ENCODE measurements at places on chromosomes 6 and 20.
A peak's percentile ranks its signal among the peaks of the same experiment; 100 is the strongest.

- DNase-seq = no peak
Measured at GRCh38 chr6:273551-274058, 18.7 kb upstream of the DUSP22 start.

DNA sequence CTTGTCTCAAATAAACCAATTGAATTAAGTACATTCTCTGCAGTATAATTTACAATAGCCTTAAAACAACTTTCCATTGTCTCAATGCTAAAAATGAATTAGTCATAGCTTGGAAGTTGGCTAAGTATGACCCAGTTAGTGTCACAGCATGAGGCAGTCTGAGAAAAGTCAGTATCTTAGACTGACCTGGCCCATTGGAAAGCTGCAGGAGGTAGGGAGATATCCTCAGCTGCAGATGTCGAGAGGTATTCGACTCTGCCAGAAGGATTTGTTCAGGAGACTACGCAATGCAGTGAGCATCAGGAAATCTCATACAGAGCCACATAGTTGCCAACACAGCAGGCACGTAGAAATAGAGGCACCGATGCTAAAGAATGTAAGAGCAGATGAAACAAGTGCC, 350.9 kb upstream of the NRSN1 start:
- DNase-seq = no peak

GRCh38 chr6:166459272-166459671, 76.5 kb upstream of the MPC1 start:
- no peak for DNase-seq

DNA sequence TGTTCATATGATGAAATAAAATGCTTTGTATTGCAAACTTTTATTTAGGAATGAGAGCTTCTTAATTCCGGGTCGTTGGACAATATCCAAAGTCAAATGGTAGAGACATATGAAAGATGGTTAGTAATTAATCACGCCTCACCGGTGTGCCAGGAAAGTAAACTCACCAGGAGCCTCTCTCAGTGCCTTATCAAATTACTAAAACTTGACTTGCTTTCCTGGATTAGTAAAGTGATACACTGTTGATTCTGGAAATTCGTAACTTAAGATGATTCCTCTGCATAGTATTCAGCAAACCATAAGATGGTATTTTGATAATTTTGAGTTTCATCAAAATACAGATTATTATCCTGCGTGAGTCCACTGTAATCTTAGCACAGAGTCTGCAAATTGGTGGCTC, 115.2 kb downstream of the PAX1 start:
- no peak for DNase-seq

GRCh38 chr6:1787894-1788293, 178.2 kb downstream of the FOXC1 start:
- DNase-seq = no peak

GRCh38 chr20:33719277-33719988, 677 bp downstream of the PXMP4 start:
- no peak for DNase-seq

- DNase-seq = no peak
Measured at GRCh38 chr6:23783901-23784300, 342.1 kb upstream of the NRSN1 start.

DNA sequence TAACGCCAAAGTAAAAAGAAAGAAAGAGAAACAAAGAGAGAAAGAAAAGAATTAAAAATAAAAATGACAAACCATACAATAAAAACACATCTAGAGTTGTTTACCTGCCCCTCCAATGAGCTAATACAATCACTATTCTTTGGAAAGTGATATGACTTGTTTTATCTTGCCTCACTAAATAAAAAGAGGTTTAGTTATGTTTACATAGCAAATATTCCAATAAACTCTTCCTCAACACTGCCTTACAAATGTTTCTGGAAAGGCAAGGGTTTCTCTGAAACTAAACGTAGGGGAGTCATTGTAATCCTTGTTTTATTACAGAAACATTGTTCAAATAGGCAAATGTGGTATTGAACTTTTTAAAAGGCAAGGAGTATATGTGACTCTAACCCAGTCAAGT, 396.2 kb downstream of the EPM2A start:
- no peak for DNase-seq

GRCh38 chr6:149190224-149190831, 127.2 kb upstream of the TAB2 start:
- DNase-seq = peak; percentile 35

GRCh38 chr6:123333000-123333756, 303.6 kb downstream of the TRDN start:
- no peak for DNase-seq

GRCh38 chr6:163626073-163626867, 211.8 kb downstream of the QKI start:
- DNase-seq = no peak

- DNase-seq = no peak
Measured at GRCh38 chr6:142417331-142417750, 115.5 kb downstream of the ADGRG6 start.

- DNase-seq = peak; percentile 57
Measured at GRCh38 chr6:166333172-166333995, 9.0 kb downstream of the SFT2D1 start.

DNA sequence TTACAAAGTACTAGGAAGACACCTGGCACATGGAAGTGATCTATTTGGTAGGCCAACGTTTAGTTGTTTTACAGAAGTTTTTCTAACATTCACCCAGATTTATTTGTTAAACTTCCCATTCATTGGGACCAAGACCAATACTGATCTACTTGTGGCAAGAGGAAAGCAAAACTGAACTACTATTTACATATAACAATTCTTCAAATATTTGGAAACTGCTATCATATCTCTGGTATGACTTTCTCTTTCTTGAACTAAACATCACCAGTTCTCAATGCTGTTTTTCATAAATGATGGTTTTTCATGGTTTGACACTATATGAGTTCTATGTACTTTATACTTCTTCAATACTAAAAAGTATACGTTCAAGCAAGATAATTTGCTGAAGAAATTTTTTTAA, 189.2 kb downstream of the ASCC3 start:
- DNase-seq = no peak

DNA sequence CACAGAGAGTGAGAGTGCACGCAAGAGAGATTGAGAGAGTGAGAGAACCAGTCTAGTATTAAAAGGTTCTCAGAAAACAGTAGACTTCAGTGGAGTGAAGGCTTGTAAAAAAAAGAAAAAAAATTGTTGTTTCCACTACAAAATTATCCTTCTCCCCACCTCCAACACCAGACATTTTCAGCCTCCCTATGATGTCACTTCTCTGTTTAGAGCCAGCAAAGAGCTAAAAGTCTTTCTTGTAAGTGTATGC, 77.8 kb downstream of the BACH2 start:
- DNase-seq = no peak

- DNase-seq = no peak
Measured at GRCh38 chr20:19594896-19595295, 163.2 kb upstream of the RIN2 start.

- DNase-seq = no peak
Measured at GRCh38 chr6:139325125-139325524, 33.3 kb upstream of the TXLNB start.

DNA sequence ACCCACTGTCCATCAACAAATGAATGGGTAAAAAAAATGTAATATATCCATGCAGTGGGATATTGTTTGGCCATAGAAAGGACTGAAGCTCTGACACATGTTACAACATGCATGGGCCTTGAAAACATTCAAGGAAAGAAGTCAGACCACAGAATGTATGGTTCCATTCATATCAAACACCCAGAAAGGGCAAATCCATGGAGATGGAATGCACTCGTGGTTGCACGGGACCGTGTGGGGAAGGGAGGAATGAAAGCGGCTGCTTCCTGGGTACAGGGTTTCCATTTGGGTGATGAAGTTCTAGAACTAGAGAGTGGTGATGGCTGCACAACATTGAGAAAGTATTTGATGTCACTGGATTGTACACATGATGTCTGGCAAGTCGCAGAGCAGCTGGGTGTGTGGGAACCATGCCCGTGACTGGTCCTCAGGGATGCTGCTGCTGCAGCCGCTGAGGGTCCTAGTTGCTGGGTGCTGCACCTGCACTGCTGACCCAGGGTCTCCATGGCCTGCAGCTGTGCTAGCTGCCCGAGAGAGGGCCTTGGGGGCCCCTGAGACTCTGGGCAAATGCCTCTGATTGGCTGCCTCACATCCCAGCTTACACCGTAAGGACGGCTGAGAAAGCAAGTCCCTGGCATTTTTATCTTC, 220.3 kb downstream of the NRN1 start:
- DNase-seq = no peak

DNA sequence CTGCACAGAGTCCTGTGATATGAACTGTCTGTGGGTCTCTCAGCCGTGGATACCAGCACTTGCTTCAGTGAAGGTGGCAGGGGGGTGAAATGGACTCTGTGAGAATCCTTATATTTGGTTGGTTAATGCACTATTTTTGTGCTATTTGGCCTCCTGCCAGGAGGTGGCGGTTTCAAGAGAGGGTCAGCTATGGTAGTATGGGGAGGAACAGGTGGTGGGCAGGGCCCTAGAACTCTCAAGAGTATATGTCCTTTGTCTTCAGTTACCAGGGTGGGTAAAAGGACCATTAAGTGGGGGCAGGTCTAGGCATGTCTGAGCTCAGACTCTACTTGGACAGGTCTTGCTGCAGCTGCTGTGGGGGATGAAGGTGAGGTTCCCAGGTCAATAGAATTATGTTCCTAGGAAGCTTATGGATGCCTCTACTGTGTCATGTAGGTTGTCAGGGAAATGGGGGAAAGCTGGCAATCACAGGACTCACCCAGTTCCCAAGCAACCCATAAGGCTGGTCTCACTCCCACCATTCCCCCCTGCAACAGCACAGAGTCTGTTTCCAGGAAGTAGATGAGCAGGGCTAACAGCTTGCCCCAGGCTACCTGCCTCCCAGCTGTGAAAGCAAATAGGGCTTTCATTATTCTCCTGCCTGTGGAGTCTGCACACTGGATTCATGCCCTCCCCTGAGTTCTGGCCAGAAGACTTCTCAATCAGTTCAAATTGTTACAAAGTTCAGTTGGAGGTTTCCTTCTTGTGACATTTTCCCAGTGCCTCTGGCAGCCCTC, 56.8 kb upstream of the PHIP start:
- no peak for DNase-seq

DNA sequence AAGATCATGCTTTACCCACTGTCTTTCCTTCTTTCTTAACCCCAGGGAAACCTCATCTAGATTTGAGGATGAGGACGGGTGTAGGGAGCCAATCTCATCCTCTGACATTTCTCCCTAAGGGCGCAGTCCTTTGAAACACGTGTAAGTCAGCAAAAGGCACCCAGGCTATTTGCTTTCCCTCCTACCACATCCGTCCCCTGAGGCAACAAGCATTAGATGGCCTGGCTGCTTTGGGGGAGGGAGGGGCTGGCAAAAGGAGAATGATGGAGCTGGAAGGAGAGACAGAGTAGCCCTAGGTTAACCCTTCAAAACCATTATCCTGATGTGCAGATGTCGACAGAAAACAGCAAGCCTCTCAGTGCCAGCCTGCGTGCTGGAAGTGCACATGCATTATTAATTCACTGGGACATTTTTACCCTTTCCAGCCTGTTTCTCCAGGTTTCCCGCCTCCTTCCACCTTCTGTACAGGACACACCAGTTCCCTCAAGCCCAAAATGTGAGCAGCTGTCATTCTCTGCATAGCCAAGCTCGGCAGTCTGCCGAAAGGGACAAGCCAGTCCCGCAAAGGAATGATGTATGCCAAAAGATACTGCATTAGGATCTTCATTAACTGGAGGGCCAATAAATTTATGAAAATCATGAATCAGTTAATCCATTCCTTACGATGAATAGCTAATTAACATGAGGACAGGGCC, 547.2 kb downstream of the CD83 start:
- no peak for DNase-seq

GRCh38 chr6:105740946-105741645, 338.2 kb upstream of the PREP start:
- no peak for DNase-seq

DNA sequence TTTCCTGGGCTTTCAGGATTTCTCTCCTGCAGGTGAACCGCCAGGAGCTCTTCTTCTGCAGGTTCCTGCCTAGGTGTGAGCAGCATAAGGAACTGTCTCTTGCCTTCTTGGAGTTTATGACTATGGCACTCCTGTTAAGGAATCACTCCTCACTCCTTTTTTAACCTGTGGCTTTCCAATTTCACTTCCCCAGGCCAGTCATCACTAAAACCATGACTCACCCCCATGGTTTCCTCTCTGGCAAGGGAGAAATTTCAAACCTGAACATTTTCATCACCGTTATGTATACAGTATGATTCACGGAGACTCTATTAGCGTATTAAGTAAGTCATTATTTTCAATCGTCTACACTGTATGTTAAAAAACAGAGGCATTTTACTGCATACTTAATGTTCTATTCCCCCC, 78.2 kb upstream of the ARID1B start:
- peak; percentile 54 for DNase-seq

GRCh38 chr6:158938811-158939254, 61.2 kb downstream of the RSPH3 start:
- no peak for DNase-seq

GRCh38 chr20:3812975-3813847, 7.1 kb upstream of the AP5S1 start:
- no peak for DNase-seq

DNA sequence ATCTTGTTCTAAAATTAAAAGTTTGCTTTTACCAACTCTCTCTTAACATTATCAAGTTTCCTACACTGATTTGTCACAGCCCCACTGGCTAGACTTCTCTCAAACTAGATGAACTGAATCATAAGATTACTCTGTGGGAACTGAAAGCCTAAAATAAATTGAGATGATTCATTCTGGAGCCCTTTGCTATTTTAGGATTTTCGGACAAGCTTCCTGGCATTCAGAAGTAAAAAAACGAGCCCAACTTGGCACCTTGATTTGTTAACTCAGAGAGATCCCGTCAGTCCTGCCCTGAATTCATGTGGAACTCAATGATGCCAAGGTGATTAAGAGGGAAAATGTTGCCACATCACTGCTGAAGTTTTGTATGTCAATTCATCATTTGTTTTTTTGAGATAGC, 122.0 kb upstream of the NRSN1 start:
- DNase-seq = no peak

DNA sequence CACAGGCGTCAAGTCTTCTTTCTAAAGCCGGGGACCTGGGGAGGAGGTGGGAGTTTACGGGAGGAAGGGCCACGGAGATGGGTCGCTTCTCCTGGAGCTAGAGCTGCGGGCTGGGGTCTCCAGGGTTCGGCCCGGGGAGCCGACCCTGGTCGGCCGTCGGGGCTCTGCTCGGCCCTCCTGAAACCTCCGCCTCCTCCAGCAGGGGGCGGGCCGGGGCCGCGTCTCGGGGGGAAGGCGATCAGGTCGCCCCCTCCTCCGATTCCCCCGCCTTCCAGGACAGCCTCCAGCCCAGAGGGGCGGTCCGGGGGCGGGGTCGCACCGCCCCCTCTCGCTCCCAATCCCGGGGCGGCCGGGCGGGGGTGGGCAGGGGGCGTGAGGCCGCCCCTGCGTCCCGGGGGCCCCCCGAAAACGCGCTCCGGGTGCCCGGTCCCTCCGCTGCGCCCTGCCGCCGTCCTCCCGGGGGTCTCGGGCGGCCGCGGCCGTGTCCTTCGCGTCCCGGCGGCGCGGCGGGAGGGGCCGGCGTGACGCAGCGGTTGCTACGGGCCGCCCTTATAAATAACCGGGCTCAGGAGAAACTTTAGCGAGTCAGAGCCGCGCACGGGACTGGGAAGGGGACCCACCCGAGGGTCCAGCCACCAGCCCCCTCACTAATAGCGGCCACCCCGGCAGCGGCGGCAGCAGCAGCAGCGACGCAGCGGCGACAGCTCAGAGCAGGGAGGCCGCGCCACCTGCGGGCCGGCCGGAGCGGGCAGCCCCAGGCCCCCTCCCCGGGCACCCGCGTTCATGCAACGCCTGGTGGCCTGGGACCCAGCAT, at the start of gene CEBPB:
TSS of gene CEBPB (plus strand) at position 580 of the 814 bp plus-strand sequence. CDS start at position 784, 204 bp downstream.
- peak; percentile 87 for DNase-seq

- no peak for DNase-seq
Measured at GRCh38 chr6:130647246-130647645, 180.0 kb upstream of the SMLR1 start.

All from activated CD4-positive, alpha-beta T cell treated with anti-CD3 and anti-CD28 coated beads, Interleukin-2, Interleukin-4, amounts not matched to agents 100 ng/mL and 50 ng/mL, durations not matched to agents 16 hours and 8 hours (primary cell).